SW480 (cell line): ENCODE measurements at places on chromosomes 1 and 21.

DNA sequence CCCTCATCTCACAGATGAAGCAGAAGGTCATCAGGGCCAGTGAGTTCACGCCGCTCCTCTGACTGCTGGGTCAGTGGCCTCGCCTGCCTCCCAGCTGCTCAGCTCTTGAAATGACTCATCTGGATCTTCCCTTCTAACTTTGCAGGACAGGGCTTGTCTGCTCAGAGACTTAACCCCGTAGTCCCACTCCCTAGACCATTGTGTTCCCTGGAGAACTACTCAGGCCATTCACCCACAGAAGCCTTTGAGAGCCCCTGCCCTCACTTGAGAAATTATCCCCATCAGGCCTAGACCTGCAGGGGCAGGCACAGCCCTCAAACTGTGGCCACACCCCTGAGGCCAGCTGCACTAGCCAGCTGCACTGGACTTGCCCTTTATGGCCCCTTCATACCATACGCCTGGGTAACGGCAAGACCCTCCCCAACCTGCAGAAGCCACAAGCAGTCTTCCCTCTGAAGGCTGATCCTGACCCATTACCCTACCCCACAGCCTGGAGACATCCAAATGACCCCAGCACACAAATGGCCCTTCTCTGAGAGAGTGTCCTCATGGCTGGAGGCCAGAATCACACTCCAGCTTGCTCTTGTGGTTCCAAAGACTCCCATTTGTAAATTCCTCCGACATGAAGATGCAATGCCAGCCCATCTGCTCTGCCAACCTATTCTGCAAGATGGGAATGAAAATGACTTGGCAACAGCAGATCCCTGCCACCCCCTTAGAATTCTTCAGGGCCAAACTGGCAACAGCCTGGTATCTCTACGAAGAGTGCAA is 33.2 kb downstream of the RCSD1 start:
- peak; percentile 28 for DNase-seq

GRCh38 chr1:21058035-21058793 is 118.5 kb downstream of the EIF4G3 start:
- no peak for DNase-seq

- no peak for DNase-seq
These were observed 19.1 kb downstream of the GALNT2 start for GRCh38 chr1:230086151-230086550.

DNA sequence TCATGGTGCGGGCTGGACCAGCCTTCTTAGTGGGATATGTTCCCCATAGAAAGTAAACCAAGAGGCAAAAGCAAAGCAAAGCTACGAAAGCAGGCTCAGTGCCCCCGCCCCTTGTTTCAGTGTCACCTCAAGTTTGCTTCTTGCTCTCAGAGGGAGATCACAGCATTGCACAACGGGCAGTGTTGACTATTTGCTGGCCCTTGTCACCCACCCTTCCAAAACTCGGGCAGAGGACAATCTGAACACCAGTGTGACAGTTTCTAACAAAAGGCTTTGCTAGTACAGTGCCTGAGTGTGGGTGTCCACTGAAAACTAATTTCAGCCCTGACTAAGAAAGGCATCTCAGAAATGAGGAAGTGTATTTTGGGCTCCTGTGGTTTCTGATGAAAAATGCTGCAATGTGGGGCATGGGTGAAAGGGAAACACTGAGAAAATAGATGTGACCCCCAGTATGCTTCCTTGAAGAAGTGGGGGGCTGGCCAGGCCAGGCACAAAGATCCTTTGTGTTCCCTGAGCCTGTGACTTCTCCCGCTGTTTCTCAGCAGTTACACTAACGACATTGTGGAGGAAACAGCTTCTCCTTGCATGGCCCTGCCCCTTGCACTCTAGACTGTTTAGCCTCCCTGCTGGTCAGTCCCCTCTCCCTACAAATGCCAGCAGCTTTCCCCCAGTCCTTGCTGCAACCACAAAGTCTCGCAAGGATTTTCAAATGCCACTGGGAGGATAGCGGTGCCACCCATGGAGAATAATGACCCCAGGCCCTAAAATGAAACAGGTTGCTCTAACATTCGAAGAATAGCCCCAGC is 33.3 kb upstream of the KCNE1 start:
- peak; percentile 88 for DNase-seq

GRCh38 chr1:56580771-56581170 is 1.4 kb upstream of the PLPP3 start:
- no peak for DNase-seq

DNA sequence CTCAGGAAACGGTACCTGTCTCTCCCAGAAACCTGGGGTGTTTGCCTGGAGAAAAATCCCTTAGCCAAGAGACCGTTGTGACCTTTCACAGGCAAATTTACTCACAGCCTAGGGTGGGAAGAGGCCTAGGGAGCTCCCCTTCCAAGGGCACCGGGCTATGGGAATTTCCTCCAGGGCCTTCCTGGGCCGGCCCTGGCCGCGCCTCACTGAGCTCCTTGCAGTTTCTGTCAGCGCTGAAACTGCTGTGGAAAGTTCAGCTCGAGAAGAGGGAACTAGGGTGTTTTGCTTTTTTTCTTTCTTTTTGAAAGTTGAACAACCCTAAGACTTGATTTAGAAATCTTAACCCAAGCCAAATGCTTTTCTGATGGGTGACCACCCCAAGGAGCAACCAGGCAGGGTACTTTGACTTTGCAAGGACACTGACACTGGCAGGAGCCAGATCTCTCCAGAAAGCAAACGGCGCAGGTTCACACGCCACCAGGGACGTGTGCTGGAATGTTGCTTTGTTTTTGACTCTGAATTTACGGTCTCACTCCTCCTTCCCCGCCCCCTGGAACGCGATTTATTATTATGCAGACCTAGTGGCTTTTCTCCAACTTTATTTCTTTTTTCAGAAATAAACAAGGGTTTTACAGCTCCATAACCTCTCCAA is 229.6 kb upstream of the JUN start:
- DNase-seq: no peak

- no peak for DNase-seq
These were observed 6.5 kb downstream of the CAPN9 start for GRCh38 chr1:230753586-230754251.

GRCh38 chr1:7552402-7552801 is 218.7 kb upstream of the VAMP3 start:
- no peak for DNase-seq

DNA sequence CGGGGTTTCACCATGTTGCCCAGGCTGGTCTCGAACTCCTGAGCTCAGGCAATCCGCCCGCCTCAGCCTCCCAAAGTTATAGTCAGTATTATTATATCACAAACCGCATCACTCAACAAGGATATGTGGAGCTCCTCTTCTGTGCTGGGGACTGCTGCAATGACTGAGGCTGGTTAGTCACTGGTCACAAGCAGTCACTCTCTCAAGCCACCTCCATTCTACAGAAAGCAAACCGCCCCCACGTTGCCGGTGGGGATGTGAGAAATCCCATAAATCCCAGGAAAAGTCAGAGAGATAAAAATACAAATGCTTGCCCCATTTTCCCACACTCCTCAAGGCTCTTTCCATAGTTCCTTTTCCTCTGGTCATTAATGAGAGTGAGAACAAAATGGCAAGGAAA is 155.7 kb downstream of the ADSS2 start:
- no peak for DNase-seq
